ENCODE measurements at places on chromosomes 7 and 10.
A peak's percentile ranks its signal among the peaks of the same experiment; 100 is the strongest.

DNA sequence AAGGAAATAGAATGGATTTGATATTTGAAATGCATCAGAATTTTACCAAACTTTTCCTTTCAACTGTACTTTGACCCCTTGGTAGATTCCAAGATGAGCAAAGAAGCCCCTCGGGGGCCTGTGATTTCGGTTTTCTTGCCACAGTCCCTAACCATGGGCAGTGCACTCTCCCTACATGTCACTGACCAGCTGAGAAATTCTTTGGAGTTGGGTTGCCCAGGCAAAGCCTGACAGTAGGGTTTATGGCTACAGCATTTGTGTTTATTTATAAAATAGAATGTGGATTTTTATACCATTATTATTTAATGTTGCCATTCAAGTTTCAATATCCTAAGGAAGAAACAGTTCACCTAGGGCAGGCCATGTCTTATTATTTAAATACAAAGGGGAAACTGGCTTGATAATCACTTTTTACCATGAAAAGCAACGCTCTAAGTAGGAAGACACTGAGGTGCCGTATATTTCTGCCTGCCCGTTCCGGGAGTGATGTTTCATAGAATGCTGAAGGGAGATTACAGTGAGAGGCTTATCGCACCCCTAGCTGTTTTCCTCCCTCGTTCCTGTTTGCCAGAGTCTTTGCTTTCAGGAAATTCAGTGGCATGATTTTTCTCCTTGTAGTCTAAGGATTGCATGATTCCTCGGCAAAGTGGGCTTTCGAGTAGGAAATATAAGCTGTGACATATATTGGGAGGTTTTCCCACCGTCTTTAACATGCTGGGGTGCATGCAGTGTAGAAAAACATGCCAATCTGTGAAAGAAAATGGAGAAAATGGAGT lies 35.8 kb downstream of the WIPF3 start:
- DNase-seq = no peak

DNA sequence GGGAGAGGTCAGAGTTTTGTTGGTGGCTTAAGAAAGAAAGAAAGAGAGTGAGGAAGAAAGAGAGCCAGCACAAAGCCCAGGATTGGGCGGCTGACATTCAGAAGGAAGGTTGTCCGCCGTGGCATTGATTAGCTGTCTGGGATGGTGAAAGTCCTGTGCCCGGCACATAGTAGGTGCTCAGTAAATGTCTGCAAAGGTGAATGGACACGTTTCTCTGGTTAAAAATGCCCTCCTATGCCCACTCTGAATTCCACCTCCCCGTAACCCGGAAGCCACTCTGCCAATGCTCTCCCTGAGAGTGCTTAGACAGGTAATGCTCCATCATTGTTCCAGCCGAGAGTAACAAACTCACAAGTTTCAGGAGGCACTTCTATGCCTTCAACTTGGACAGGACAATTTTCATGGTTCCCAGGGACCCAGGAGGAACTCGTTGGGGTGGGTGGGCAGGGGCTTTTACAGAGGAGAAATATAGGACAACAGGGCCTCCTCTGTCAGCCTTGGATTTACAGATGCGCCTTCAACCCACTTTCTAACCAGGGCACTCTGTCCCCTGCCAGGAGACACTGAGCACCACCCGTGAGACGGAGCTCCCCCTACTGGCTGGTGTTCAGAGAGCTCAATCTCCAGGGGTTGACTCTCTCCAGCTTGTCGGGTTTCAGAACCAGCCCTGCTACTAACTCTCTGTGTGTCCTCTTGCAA lies 411.5 kb upstream of the ZMIZ1 start:
- peak; percentile 93 for DNase-seq

GRCh38 chr10:31792745-31793144 lies 135.9 kb downstream of the ARHGAP12 start:
- DNase-seq = no peak

DNA sequence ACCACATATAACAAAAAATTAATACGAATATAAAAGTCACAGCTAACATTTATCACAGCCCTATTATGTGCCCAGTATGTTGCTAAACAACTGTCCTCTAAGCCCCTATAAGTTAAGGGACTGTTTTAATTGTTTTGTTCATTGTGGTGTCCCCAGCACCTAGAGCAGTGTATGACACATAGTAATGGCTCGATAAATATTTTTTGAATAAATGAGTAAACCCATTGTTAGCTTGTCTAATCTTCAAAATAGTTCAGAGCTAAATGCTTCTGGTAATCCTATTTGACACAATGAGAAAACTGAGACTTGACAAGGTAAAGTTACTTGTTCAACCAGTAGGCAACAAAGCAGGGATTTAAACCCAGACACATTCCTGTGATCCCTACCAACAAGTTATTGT lies 78.4 kb upstream of the NEUROD6 start:
- DNase-seq = no peak

DNA sequence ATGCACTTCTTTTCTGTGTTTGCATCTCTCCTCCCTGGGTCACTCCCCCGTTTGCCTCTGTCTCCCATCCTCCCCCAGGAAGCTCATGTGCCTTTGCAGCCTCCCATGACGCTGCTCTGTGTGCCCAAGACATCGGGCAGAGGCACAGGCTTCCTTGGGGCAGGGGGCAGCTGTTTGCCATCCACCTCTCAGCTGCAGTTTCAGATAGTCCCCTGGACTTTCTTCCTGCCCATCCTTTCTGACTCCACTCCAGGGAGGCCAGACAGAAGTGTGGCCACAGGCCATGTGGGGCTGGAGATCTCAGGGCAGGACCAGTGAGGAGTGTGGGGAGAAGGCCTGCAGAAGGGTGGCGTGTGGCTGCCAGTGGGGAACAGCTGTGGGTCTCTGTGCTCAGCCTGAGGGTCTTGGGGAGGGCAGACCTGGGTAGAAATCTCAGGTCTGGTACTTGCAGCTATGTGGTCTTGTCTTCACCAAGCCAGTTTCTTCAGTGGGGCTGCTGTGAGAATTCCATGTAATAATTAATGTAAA lies 10.6 kb upstream of the SAMD8 start:
- DNase-seq = no peak

GRCh38 chr7:2687338-2687869 lies 598 bp upstream of the AMZ1 start:
- no peak for DNase-seq

- DNase-seq = no peak
Observed at GRCh38 chr7:124033807-124034753, 1.2 kb upstream of the TMEM229A start.

GRCh38 chr7:64997164-64997908 lies 6.5 kb upstream of the ZNF117 start:
- DNase-seq = no peak

DNA sequence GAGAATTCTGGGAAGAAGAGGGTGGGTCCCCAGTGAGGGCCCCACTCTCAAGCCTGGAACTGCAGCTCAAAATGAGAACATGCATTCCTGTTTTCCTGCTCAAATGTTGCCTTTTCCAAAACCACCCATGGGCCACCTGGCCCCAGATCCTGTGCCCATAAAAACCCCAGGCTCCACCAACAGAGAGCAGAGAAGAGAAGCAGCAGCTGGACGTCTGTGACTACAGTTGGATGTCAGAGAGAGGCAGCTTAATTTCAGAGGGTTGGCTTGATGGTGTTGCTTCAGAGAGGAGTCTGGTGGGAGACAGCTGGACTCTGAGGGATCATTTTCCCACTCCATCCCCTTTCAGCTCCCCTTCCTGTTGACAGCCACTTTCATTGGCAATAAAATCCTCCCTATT lies 256.4 kb downstream of the FZD1 start:
- no peak for DNase-seq

DNA sequence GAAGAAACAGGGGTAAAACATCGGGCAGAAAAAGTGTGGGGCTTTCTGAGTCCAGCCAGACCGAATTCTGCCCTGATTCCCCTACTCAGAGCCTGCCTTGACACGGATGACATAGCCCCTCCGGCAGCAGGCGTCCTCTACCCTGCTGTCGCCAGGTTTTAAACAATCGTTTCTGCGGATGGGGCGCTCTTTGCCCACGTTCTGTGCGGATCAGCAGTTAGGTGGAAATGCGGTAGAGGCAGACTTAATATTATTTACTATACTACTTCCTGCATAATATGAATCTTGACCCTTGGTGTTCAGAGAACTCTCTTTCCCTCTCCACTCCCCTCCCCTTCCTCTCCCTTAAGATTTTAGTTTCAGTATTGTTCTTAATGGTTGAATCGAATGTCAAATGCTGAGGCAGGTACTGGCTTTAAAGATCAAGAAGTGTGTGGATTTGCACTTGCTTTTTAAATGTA lies 2.4 kb downstream of the GATA3 start:
- peak; percentile 17 for DNase-seq

GRCh38 chr7:42091461-42092291 lies 145.3 kb downstream of the GLI3 start:
- no peak for DNase-seq

DNA sequence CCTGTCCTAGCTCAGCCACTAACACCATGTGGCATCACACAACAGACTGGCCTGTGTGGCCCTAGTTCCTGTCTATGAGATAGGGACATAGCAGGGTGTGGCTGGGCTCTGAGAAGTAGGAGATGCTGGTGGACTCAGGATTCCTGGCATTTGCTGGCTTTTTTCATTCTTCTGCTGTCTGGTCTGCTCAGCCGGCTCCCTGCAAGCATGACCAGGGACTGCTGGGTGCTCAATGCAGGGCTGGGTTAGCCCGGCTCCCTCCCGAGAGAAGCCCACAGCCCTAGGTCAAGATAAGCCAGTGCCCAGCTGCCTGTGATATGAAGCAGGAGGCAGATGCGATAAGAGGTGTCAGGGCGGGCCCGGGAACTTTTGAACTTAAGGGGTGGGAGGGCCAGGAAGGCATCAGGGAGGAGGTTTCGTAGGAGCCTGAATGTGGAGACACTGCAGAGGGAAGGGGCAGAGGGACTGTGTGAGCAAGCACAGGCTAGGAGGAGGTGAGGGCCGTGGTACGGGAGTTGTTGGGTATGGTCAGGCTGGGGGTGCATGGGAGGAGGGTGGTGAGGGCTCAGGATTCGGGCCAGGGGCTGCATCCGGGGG lies 3.5 kb downstream of the AQP1 start:
- no peak for DNase-seq

DNA sequence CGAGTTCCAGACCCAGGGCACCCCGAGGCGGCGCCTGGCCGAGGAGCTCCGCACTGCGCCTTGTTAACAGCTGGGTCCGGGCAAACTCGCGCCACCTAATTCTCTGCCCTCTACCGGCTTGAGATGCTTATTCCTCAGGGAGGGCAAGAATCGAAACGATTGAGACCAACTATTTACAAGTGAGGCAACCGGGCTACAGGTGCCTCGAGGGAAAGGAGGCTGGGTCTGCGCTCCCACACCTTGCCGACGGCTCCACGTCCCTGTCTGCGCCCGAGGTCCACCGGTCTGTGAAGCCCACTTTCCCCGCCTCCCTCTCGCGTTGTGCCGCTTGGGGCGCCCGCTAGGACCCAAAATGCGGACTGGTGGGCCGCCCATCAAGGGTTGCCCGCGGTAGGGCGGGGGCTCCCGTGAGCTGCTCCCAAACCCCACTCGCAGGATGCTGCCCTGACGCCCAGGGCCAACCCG lies 527 bp downstream of the AKR1B1 start:
- peak; percentile 57 for DNase-seq

- DNase-seq = no peak
Observed at GRCh38 chr10:123458933-123459332, 207.2 kb upstream of the GPR26 start.

GRCh38 chr7:105987046-105987445 lies 24.0 kb downstream of the CDHR3 start:
- DNase-seq = no peak

- no peak for DNase-seq
Observed at GRCh38 chr7:2982401-2982800, 61.3 kb downstream of the CARD11 start.

GRCh38 chr7:45033261-45033930 lies 33.4 kb downstream of the CCM2 start:
- no peak for DNase-seq

DNA sequence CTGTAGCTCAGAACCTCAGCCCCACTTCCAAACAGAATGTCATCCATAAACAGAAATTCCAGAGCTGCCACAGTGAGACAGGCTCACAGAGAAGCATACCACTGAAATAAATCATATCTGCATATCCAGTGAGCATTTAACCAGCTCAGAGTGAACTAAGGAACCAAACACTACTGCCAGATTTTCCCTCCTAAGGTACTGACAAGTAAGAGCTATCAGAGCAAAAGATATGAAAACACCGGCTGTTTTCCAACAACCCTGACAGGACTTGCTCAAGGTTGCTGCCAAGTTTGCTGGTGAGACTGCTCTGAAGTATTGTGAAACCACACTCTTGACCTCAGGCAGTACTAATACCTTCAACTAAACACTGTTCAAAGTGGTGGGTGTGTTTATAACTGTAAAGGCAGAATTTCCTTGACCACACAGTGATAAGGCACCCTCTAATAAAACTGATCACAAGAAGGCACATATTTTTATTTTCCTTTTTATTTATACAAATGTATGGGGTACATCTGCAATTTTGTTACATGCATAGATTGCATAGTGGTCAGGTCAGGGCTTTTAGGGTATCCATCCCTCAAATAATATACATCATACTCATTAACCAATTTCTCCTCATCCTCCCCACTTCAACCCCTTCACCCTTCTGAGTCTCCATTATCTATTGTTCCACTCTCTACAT lies 18.3 kb downstream of the SGMS1 start:
- DNase-seq = peak; percentile 39

DNA sequence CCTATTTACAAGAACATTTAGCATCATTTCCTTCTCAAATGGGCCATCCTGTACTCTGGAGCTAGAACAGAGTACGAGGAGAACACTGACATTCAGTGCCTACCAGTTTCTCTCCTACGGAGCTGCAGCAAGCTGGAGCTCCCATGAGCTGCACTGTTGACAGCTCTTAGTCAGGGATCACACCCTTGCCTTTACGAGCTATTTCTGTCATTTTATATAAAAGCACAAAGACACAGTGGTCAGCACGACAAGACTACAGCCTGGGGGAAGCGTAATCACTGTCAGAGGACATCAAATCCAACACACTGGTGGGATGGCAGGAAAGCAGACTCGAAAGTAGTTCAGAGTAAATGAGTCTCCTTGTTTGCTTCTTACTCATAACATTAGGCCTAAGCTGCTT lies 2.7 kb downstream of the CDCA7L start:
- DNase-seq = no peak

DNA sequence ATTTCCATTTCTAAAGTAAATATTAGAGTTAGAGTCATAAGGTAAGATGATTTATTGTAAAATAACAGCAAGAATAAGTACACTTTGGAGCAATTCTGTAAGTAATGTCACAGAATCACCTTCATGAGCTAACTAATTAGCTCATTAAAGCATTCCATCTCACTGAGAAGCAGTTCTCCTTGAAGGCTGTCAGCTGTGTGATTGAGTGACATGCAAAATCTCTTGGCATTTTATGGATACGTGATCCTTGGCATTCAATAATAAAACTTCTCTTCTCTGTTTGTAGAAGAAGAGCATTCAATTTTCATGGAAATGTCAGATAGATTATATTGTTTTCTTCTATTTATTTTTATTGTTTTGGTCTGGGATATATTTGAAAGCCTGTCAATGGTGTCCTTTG lies 1389.3 kb downstream of the GATA3 start:
- DNase-seq = no peak

GRCh38 chr7:26964156-26964808 lies 99.9 kb upstream of the SKAP2 start:
- DNase-seq = no peak

DNA sequence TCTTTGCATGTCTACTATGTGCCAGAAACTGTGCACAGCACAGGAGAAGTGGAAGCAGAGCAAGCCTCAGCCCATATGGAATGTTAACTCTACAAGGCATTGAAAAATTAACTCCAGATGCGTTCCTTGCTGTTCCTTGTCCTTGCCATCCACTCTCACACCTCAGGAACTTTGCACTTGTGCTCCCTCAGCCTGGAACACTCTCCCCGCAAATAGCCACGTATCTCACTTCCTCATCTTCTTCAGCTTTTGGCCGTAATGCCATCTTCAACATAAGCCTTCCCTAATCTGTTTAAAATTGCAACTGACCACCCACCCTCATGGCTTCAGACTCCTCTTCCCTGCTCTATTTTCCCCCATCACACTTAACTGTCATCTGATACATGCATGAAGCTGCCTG lies 83.2 kb upstream of the CAPZA2 start:
- DNase-seq = no peak
